Sciatic nerve (tissue), 2 donors: ENCODE measurements at places on chromosomes 7 and 10.

DNA sequence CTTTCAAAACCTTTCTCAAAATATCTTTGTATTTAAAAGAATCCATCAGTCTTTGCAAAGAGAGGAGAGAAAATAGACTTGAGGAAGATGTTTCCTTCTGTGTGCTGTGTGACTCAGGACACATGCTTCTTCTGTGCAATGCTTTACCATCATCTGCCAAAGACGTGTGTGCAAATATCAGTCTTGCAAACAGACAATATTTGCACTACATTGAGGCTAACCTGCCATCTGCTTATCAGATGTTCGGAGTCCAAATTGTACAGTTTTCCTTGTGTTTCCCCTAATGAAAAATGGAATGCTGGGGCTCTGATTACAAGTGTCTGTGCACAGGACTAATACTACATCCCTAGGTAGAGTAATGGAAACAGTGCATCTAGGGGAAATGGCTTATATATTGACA, 353.1 kb upstream of the LRRTM3 start:
- no peak for DNase-seq

- DNase-seq = no peak
Observed at GRCh38 chr10:122296363-122297120, 25.4 kb downstream of the BTBD16 start.

DNA sequence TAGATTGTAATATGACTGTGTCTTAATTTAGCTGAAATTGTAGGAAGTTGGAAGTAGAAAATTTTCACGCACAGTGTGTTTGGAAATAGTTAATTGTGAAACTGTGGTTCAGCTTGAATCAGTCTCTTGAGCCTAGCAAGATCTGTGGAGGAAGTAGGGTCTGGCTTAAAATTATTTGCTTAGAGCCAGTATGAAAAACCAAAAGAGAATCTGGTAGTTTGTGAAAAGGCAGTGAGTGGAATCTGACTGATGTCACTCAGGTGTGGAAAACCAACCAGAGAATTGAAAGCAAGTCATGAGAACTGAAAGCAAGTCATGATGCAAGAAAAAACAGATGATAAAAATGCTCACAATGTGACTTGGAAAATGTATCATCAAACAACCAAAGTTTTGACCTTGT, 11.5 kb downstream of the LIPJ start:
- DNase-seq = no peak

DNA sequence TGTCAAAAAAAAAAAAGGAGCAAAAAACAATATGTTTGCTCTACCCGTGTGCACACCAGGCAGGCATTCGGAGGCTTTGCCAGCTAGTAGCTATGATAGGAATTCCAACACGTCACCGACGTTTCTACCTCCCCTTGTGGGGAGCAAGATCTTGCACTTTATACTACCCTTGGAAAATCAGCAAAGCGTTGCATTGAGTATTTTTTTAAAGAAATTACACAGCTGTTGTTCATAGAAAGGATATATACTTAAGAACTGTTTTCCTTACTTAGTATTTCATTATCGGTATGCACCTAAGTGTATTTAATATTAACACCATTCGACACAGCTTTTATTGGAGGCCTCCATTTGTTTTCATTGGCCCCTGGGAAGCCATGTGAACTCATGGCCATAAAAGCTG, 159.9 kb upstream of the MGMT start:
- DNase-seq = no peak

- DNase-seq = no peak
Observed at GRCh38 chr7:116731023-116731395, 59.0 kb downstream of the MET start.

DNA sequence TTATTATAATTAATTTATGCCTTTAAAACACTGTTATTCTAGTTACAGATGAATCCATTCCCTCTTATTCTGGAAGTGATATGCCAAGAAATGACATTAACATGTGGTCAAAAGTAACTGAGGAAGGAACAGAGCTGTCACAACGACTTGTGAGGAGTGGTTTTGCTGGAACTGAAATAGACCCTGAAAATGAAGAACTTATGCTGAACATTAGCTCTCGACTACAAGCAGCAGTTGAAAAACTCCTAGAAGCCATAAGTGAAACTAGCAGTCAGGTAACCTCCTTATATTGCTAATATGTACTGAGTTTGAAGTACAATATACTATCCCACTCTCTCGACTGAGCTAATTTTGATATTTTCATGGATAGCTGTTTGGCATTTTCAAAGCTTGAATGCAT, 81.6 kb downstream of the CYP51A1 start:
- DNase-seq = no peak

- no peak for DNase-seq
Observed at GRCh38 chr10:46014683-46015405, 15.6 kb downstream of the NCOA4 start.

DNA sequence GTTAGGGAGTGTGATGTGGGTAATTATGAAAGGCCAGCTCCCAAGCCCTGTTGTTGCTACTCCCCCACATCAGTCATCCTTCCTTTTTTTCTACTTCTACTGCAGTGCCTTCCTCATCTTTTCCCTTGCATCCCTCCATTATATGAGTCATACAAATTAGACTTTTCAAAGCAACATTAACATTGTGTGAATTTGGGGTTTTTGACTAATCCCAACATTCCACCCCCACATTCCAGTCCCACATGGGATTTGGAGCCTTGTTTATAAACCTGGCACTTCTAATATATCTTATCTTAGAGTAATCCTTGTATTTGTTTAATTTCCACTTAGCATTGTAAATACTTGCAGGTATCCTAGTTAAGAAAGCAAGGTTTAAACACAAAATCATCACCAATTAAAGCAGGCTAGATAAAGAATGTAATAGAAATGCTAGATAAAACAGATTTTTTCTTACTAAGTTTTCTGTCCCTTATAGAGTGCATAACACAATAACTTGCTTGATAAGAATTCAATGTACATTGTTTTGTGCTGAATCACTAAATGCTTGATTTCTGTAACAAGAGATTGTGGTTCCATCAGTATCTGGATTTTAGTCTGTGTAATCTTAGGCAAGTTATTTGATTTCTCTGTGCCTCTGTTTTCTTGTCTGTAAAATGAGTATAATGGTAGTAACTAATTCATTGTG, 165.8 kb downstream of the CFTR start:
- DNase-seq = no peak

DNA sequence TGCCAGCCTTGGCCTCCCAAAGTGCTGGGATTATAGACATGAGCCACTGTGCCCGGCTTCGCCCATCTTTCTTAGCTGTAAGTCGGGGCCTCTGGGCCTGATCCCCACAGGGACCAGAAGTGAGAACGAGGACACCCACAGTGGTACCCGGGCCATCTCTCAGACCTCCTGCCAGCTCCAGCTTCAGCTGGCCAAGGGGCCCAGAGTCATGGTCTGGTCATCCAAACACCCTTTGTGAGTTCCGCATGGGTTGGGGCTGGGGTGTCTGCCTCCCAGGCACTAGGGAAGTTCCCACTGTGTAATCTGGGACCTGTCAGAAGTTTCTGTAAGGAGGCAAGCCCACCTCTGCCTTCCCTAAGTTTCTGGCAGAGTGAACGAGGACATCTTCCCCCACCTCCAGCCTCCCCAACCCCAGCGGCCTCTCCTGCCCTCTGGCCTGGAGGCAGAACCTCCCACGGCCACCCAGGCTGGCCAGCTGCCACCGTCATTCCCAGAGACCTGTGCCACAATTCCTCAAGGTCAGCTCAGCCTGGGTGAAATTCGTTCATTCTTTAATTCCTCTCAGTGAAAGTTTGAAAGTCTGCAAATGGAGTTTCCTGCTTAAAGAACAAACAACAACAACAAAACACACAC, 19.5 kb upstream of the FOXL3 start:
- DNase-seq = no peak

GRCh38 chr7:18437101-18437500, 58.4 kb upstream of the HDAC9 start:
- no peak for DNase-seq

DNA sequence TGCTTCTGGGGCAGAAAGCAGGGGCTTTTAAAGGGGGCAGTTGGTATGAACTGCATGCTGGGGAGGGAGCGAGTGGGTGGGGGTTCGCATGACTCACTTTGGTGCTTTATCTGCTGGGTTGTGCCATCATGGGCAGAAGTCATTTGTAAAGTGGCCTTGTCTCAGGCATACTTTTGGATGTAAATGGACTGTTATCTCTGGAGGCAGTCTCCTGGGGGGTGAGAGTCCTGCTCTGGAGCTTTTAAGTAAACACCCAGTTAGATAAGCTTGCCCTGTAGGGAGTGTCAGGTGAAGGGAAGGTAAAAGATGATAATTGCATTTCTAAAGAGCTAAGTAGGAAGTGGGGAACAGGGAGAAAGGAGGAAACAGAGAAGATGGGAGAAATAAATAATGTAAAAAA, 1.6 kb upstream of the GSTO1 start:
- DNase-seq = no peak

- DNase-seq = no peak
Observed at GRCh38 chr7:84364708-84365107, 170.1 kb upstream of the SEMA3A start.

- peak; percentile 34 for DNase-seq
Observed at GRCh38 chr7:158125721-158126120, 461.9 kb downstream of the PTPRN2 start.

- no peak for DNase-seq
Observed at GRCh38 chr7:92685136-92686042, 95.2 kb upstream of the FAM133B start.

DNA sequence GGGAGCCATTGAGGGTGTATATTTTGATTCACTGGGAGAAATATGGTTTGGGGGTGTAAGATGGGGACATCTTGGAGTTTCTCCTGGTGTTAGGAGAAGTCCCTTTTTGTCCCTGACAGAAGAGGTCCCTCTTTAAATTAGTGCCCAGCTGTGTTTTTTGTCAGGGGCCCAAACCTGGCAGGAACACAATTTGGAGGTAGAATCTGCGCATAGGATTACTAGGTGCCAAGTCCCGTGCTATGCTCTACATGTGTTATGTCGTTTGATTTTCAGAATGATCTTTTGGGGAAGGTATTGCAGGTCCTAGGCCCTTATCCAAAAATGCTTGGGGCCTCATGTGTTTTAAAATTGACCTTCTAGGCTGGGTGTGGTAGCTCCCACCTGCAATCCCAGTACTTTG, 36.8 kb upstream of the HABP2 start:
- no peak for DNase-seq

- DNase-seq = no peak
Observed at GRCh38 chr7:112136271-112137008, 69.8 kb downstream of the DOCK4 start.

DNA sequence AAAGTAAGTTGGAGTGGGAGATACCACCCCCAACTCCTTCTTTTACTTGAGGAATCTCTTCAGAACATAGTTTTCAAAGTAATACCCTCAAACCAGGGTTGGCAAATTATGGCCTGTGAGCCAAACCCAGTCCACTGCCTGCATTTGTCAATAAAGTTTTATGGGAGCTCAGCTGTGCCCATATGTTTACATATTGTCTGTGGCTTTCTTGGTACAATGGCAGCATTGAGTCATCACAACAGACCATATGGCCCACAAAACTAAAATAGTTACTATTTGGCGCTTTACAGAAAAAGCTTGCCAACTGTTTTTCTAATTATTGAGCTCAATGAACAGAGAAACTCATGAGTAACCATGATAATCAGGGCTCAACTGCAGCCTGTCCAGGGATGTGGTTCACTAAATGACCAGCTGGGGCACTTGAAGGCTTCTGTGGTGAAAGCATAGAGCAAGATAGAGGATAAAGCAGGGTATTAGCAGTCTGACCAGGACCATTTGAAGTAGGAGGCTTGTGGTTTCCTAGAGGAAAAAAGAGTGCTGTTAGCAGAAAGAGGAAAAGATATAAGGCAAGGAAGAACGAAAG, 196.0 kb upstream of the GRB10 start:
- DNase-seq = no peak

- DNase-seq = no peak
Observed at GRCh38 chr7:74355091-74355490, 65.9 kb downstream of the CLIP2 start.

GRCh38 chr10:33117816-33118215, 159.8 kb upstream of the ITGB1 start:
- DNase-seq = no peak

- no peak for DNase-seq
Observed at GRCh38 chr10:132167041-132167674, 19.6 kb upstream of the DPYSL4 start.

DNA sequence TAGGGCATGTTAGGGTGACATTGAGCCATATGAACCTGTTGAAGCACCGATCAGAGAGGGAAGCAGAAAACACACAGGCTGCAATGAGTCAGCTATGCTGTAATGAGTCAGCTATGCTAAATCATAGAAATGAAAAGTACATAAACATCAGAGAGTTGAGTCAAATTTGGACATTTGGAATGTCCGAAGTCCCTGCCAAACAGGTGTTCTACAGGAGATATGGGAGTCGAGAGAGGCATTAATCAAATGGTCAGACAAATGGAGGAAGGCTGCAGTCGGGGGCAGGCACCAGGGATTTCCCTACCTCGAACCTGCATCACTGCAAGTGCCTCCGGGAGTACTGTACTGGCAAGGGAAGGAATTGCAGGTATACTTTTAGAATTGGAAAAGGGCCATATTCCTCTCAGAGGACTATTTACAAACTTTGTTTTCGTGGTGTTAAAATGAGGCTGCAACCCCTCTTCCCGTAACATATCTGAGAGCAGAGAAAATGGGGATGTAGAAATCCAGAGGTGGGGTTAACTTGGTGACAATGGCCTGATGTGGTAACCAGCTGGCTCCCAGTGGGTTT, 8.8 kb upstream of the ZC3HAV1 start:
- no peak for DNase-seq

- no peak for DNase-seq
Observed at GRCh38 chr10:110190170-110190569, 17.2 kb upstream of the MXI1 start.

DNA sequence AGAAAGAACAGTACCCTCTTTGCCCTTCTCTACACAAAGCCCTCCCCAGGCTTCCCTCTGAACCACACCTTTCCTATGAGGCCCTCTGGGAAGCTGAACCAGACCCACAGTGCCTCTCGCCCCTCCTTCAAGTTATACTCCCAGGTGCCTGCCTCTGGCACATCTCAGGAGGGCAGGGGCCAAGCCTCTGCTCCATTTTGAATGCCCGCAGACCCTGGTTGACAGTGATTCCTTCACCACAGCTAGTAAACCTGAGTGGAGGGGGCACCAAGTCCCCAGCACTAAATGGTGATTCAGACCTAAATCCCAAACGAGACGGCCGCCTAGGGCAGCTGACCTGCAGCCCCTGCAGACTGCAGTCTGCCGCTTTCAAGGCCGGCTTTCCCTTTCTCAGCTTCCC, 230.5 kb upstream of the ZNF32 start:
- peak; percentile 27 for DNase-seq

DNA sequence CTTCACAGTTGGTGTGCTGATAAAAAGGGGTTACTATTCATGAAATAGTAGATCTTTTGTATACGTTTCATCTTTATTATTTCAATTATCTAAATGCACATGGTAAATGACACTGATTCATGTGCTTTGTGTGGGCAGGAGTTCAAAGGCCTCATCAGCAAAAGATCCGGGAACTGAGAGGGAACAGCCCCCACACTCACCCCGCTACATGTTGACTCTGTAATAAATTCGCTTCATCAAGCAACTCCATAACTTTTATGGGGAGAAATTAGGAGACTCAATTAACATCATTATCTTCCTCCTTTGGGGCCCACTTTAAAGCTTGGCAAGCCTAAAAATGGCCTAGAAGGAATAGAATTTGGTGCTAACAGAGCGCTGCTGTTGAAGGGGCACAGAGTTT, 250.7 kb upstream of the BMPER start:
- no peak for DNase-seq
